OCI-LY7 (cell line): ENCODE measurements at places on chromosomes 13 and 19. TPM values are rescaled to one million over a fixed set of nuclear protein-coding genes. Genes with fewer than 3 reads are reported as not detected.

DNA sequence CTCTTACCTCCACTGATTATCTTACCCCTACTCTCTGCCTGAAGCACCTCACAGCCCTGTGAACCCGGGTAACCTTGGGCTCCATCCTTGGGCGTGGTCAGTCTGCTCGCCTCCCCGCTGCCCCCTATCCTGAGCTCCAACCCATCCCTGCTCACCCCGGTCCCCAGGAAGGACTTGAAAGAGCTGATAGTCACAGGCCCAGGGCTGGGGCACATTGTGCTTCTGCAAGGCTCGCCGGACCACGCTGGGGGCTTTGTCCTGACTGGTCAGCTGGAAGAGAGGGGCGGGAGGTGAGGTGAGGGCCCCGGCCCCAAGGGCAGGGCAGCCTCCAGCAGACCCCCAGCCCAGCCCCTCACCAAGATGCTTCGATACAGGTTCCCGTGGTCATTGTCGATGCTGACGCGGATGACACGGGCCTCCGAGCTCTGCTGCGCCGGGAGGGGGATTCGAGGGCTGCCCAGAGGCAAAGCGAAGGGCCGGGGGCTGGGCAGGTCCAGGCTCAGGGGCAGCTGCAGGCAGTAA lies 13.0 kb upstream of the EPOR start:
- DNase-seq = no peak

DNA sequence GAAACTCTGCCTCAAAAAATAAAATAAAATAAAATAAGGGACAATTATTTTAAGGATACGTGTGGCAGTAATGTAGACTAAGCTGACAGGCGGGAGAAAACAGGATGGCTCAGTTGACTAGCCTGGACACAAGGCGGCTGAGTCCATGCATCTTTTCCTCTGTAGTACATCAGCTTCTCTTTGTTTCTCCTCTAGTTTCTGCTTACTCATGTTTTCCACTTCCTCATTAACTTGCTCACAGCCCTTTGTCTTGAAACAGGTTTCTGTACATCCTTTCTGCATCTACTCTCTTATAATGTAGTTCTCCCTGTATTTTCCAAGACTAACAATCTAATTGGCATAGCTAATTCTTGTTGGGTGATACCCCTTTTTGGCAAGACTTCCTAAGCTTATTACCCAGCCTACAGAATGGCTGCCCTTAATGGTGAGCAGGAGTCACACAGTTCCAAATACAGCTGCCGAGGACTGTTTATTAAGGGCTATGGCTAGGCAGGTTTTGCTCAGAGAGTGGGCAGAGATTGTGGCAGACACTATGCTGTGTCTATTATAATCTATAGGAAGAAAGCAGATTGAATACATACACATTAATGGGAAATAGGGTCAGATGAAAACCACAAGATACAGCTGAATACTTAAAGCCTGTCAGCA lies 58.7 kb upstream of the KLF5 start:
- DNase-seq = peak; percentile 17

DNA sequence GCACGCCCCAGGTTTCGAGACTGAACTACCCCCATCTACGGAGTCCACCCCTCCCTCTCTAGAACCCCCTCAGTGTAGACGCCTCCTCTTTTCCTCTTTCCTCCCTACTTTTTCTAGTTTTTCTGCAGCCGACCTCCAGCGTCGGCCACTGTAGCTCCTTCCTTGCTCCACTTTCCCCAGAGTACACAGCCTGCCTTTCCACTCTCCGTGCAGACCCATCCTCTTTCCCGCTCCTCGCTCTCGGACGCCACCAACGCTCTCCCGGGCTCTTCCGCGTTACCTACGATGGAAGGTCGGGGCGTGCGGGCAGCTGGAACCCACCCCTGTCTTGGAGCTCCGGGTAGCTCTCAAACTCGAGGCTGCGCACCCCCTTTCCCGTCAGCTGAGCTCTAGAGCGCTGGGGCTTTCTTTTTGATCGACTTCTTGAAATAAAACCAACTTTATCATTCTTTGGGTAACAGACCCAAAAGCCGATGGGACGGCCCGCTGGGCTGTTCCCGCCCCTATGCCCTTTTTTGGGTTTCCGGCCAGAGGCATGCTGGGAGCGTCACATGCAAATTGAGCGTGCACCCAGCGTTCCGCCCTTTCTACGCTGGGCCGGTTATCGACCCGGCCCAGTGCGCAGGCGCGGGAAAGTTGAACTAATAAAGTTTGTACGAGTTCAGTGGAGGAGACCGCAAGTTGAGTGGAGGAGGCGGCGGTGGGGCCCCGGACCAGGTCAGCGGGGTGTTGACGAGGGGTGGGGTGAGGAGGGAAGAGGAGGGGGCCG lies at the start of the genes BCL2L12 and IRF3:
TSS of gene BCL2L12 (plus strand) at position 583 of the 769 bp plus-strand sequence. CDS start 760 bp downstream, outside the sequence.
TSS of gene IRF3 (minus strand) at position 507 of the 769 bp plus-strand sequence. CDS start 1,019 bp downstream, outside the sequence.
- DNase-seq = peak; percentile 98

DNA sequence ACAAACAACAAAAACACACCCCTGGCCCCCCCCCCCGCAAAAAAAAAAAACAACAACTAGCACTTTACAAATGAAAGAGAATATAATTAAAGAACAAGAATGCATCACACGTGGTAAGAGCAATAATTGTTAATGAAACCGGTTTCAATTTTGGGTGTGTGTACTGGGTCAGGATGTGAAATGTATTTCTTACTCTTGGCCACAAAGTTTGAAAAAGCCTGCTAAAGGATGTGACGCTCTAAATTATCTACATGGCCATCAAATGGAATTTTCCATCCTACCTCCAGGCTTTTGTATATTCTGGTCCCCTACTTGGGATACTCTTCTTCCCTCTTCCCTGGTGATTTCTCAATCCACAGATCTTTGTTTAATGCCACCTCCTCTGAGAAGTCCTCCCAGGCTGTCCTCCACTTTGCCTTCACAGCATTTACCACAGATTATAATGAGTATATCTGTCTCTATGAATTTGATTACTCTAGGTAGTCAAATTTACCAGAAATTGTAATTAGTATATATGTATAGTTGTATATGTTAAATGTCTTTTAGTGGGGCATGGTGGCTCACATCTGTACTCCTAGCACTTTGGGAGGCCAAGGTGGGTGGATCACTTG lies 2.1 kb downstream of the SARS2 start:
- DNase-seq = no peak

- DNase-seq = no peak
Observed at GRCh38 chr13:75305059-75305458, 176.9 kb downstream of the TBC1D4 start.

- DNase-seq = no peak
Observed at GRCh38 chr19:49109051-49109450, 5.1 kb upstream of the LIN7B start.

The DNAAF3 gene
- 2.2 and 2.5 TPM in 2 replicates for total RNA-seq

DNA sequence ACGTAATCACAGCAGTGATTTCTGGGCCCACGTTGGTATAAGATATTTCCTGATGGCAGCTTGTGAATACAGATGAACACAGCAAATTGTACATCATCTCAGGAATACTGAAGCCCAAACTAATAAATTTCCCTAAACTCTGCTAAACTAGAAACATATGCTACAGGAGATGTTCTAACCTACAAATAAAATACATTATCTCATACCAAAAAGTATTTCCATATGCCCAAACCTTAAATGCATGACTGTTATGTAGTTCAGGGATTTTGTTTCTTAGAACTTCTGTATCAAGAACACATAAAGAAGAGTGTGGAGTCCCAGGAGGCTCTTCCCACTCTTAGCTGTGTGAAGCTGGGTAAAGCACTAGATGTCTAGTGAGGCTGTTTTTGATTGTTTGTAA lies 138.4 kb downstream of the RFC3 start:
- no peak for DNase-seq

DNA sequence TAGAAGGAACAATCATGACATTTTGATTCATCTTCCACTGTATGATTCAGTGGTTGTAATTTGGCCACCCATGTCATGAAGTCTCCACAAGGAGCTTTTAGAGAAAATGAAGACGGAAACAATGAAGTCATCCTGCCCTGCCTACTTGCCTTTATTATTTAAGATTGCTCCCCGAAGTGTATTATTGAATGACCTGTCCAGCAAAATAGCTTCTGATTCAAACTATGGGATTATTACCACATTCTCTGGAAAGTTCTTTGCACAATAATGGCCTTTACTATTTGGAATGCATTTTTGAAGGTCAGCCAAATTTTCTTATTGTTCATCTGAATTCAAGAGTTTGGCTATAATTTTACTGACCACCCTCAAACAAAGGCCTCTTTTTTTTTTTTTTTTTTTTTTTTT lies 77.8 kb upstream of the RFC3 start:
- no peak for DNase-seq

- no peak for DNase-seq
Observed at GRCh38 chr13:103236213-103236612, 170.0 kb upstream of the SLC10A2 start.

DNA sequence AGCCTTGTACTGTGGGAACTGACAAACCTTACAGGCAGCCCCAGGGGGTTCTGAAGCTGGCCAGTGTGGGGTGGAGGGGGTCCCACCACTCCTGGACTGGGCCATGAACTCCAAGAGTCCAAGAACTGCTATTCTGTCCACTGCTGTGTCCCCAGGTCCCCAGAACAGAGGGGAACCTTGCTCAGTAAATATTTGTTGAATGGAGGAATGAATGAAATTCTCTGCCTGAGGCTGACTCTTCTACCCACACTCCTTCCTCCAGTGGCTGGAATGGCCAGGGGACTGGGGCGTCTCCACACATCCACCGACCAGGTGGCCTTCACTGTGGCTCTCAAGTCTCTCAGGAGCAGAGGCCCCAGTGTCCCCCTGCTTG lies 11.6 kb downstream of the WIZ start:
- no peak for DNase-seq

The CACNG7 gene
- total RNA-seq = not detected in 2 replicates

DNA sequence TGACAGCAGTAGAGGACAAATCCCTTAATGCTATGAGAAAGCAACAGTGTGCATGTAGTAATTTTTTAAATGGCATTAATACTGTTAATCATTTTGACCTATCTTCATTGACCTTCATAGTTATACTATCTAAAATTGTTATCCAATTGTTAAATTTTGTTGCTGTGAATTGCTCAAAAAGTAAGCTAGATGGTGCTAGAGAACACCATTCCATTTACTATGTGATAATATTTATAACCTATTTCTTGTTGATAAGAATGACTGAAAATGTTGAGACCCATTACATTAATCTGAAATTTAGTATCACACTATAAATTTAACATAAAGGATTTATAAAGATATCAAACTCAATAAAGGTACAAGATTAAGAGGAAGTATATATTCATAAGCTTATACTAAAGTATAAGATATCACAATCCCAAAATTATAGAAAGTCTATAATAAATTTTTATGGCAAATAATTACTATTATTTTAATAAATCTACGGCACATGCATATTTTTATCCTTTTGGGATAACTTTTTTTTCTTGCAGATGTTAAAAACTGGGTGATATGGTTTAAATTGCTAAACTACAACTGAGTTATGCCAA lies 1573.3 kb downstream of the PCDH9 start:
- DNase-seq = peak; percentile 6

DNA sequence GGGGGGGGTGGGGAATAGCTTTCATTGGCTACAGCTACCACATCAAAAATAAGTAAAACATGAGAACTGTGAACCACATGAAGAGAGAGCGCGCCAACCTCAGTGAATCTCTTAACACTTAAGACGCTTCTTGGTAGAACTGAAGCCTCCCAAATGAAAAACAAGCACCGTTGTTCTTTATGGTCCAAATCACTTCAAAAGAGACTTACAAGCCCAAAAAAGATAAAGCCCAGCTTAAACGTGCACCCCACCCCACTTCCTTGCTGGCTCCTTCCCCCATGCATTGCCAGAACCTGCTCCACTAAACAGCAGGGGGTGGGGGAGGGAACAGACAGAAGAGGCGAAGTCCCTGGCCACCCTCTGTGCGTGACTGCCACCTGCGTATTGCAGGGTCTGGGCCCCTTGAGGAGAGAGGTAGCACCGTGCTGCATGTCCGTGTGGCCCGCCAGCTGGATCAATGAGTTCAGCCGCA lies 479.1 kb downstream of the FOXO1 start:
- DNase-seq = no peak

DNA sequence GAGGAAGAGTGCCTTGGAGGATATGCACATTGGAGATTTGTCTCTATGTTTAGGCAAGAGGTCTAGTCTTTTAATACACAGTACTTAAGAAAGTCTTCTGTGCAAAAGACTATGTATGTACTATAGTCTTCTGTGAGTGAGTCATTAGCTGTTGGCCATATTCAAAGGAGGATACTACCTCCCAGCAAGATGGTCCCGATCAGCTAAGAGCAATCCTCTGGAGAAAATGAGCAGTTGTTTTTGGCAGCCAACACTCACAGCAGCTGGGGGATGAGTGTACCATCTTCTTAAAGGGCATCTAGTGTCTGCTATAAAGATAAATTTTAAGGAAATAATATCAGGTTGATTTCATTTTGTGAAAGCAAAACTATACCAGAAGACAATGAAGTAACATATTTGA lies 487.8 kb downstream of the KCTD12 start:
- DNase-seq = no peak

GRCh38 chr13:51827254-51827653 lies 17.7 kb downstream of the TMEM272 start:
- peak; percentile 63 for DNase-seq

DNA sequence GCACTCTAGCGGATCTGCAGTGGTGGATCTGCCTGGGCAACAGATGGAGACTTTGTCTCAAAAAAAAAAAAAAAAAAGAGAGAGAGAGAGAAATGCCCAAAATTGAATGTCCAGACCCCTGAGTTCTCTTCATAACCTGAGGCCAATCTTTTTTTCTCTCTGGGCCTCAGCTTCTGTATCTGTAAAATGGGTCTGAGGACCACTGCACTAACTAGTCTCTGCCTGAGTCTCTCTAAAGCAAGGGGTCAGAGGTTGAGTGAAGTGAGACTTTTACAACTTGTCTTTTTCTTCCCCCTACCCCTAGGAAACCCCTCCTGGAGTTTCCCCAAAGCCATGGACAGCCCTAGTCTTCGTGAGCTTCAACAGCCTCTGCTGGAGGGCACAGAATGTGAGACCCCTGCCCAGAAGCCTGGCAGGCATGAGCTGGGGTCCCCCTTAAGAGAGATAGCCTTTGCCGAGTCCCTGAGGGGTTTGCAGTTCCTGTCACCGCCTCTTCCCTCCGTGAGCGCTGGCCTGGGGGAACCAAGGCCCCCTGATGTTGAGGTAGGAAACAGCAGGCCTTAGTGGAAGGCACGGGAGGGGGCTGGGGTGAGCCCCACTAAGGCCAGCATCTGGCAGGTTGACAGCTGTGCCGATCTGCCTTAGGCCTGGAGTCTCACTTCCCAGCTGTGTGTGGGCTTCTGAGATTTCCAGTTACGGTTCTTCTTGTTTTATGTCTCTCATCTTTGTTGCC lies 1.8 kb downstream of the TMEM91 start:
- DNase-seq = peak; percentile 57

DNA sequence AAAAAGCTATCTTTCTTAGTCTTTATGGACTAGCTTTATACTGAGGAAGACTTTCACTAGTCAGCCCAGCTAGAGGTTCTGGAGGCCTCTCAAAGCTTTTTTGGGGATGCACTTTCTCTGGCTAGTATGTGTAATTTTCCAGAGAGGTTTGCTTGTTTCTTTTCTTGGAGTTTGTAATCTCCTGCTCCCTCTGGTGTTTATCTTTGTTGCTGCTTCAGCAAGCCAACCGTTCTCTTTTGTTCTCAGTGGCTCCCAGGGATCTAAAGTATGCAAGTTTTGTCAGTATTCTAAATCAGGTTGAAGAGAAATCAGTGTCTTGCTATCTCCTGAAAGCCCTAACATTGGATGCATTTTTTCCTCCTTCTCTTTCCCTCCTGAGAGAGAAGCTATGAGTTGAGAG lies 121.1 kb upstream of the MYO16 start:
- DNase-seq = peak; percentile 0

- no peak for DNase-seq
Observed at GRCh38 chr13:110683203-110683883, 22.6 kb downstream of the CARS2 start.

- DNase-seq = no peak
Observed at GRCh38 chr13:25945596-25945995, 106.2 kb downstream of the SHISA2 start.
